ENCODE measurements at places on chromosomes 3 and 15. TPM values are rescaled to one million over a fixed set of nuclear protein-coding genes. Genes with fewer than 3 reads are reported as not detected.
A peak's percentile ranks its signal among the peaks of the same experiment; 100 is the strongest.

Gene ADAMTSL3
- total RNA-seq, result 0.12 TPM

Gene ANKUB1
- total RNA-seq, result not detected

Gene HRG
- not detected for total RNA-seq

Gene FYCO1
- 25.1 TPM for total RNA-seq

DNA sequence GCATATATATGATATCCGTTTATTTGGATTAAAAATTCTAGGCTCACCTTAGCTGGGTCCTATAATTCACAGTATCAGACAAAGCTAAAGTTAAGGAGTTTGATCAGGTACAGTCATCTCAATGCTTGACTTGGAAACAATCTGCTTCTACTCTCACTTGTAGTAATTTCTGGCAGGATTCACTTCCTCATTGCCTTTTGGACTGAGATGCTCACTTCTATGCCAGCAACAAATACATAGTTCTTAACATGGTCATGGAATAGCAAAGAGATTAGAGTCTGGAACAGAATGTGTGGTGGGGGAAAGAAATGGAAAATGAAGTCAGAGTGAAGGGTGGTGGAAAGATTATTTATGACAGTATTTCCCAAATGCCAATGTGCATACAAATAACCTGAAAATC is 693.6 kb downstream of the CADM2 start:
- H3K27me3 ChIP-seq, result no peaks in the 10 kb centered on the region
- H3K4me3 ChIP-seq, result no peak overlapping the region
- no peaks in the 10 kb centered on the region for H3K36me3 ChIP-seq

DNA sequence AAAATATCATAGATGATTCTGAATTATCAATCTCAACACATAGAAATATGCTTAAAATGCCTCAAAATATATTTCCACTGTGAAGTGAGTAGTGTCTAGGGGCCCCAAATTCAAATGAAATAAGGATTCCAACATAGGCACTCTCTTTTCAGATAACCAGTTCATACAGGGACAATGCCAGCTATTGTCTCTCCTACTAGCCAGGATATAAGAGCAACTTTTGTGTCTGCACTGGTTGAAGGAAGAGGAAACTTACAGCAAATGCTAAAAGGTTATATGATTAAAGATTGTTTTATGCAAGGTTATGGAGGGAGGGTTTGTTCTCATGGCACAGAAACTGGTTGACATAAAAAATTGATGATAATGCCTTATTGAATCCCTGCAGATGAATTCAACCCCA is 579.4 kb upstream of the ALCAM start:
- H3K27me3 ChIP-seq, result no peaks in the 10 kb centered on the region
- no peak for DNase-seq
- H3K27ac ChIP-seq, result no peak overlapping the region
- H3K4me3 ChIP-seq, result no peak overlapping the region
- no peaks in the 10 kb centered on the region for H3K36me3 ChIP-seq

- H3K4me1 ChIP-seq, result no peaks in the 10 kb centered on the region
- no peak overlapping the region for H3K27ac ChIP-seq
- peaks cover 28% of the 10 kb centered on the region for H3K27me3 ChIP-seq
- H3K36me3 ChIP-seq, result no peaks in the 10 kb centered on the region
- no peak for DNase-seq
Measured at GRCh38 chr15:82570721-82571508, 30.7 kb upstream of the RPS17 start.

- H3K27me3 ChIP-seq, result no peaks in the 10 kb centered on the region
- H3K4me3 ChIP-seq, result no peak overlapping the region
- H3K36me3 ChIP-seq, result no peaks in the 10 kb centered on the region
- no peak overlapping the region for H3K27ac ChIP-seq
Measured at GRCh38 chr3:134214239-134214638, 36.4 kb downstream of the RYK start.

DNA sequence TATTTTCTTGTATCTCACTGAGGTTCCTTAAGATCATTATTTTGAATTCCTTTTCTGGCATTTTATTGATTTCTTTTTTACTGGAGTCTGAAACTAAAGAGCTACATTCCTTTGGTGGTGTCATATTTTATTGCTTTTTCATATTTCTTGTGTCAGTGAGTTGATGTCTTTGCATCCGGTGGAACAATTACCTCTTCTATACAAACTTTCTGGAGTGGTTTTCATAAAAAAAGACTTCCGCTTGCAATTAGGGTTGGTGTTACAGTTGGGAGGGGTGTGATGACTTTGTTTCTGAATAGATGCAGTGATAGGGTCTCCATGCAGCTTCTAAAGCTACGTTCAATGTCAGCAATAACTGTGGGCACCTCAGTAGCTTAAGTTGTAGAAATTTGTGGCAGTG is 181.7 kb downstream of the LPP start:
- peaks cover 48% of the 10 kb centered on the region for H3K4me1 ChIP-seq
- no peak overlapping the region for H3K4me3 ChIP-seq
- no peaks in the 10 kb centered on the region for H3K27me3 ChIP-seq
- no peak overlapping the region for H3K27ac ChIP-seq
- DNase-seq, result no peak
- peaks cover 2% of the 10 kb centered on the region for H3K36me3 ChIP-seq

DNA sequence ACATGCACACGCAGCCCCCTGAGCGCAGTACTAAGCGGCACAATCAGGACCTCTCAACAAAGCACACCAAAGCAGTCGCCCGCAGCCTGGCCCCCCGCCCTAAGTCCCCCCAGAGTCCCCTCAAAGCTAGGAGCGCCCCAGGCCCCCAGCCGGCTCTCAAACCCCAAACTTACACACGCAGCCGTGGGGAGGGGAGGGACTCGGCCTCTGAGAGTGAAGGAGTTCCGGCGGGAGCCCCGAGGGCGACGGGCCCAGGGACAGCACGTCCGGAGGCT is 5.5 kb downstream of the GATA2 start:
- H3K4me3 ChIP-seq, result peak overlapping the region; percentile 86
- peaks cover 66% of the 10 kb centered on the region for H3K27me3 ChIP-seq
- H3K36me3 ChIP-seq, result peaks cover 3% of the 10 kb centered on the region

DNA sequence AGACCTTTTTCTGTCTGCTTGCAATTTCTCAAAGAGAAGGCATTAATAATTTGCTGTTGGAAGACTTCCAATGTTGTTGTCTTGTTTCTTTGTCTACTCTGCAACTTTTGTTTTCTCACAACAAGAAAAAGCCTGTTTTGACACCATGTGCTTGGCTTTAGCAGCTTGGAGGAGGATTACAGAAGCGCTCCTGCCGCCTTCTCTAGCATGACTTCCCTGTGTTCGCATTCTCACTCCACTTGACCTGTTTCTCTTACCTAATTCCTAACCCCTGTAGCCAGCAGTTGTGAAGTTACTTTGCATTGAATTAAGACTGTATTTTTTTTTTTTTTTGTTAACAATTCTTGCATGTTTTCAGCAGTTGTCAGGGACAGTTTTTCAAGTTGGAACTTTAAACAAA is 235.3 kb upstream of the GOLIM4 start:
- H3K4me3 ChIP-seq, result no peak overlapping the region
- H3K36me3 ChIP-seq, result no peaks in the 10 kb centered on the region
- H3K27me3 ChIP-seq, result no peaks in the 10 kb centered on the region
- no peaks in the 10 kb centered on the region for H3K4me1 ChIP-seq
- no peak for DNase-seq

DNA sequence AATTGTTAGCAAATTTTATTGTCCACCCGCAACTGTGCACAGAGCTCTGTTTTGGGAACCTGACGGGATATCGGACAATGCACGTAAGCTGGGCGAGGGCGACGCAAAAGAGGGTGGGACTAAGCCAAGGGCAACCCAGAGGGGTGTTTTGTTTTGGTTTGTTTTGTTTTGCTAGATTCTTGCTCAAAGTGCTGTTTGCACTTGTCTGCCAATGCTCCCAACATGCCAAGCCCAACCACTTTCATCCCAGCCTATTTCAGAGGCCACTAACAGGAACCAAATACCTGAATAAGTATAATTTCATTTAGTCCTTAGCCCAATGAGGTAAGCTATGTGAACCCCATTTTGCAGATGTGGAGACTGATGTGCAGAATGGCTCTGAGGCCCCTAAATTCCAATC is 9.7 kb upstream of the CMTM7 start:
- H3K4me3 ChIP-seq, result no peak overlapping the region
- H3K27me3 ChIP-seq, result no peaks in the 10 kb centered on the region
- peaks cover 4% of the 10 kb centered on the region for H3K4me1 ChIP-seq
- H3K36me3 ChIP-seq, result no peaks in the 10 kb centered on the region
- H3K27ac ChIP-seq, result no peak overlapping the region

DNA sequence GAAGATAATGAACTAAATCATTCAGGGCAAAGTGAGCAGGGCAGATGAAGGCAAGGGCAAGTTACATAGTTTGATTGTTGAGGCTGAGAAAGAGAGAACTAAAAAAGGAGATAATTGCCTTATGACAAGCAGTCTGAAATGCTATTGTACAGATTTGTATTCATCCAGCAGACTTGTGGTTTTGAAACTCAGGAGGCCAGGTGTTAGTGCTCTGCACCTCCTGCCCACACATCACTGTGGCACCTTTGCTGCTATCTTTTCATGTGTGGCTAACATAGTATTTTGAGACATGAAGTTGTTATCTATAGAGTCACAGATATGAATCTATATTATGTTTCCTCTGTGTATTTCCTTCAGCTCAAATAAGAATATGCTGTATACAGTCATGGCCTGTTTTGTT is 24.3 kb upstream of the SUCLG2 start:
- H3K4me3 ChIP-seq, result peak overlapping the region; percentile 0
- H3K4me1 ChIP-seq, result peaks cover 25% of the 10 kb centered on the region
- DNase-seq, result peak; percentile 10

DNA sequence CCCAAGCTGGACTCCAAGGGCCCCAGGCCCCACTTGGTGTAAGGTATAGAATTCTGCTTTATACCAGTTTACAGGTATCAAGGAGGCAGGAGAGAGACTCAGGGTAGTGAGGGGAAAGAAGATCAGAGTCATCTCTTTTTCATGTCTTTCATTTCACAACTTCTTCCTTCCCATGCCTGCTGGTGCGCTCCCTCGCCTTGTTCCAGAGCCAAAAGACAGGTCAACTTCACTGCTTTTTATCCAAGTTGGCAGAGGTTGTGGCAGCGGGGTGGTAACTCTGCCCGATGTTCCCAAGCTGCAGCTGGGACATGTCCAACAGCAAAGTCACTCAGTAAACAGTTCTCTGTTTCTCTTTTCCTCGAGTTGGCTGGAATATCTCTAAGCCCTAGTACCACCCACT is 86.3 kb upstream of the TCF12 start:
- no peak overlapping the region for H3K27ac ChIP-seq
- no peaks in the 10 kb centered on the region for H3K4me1 ChIP-seq
- no peaks in the 10 kb centered on the region for H3K27me3 ChIP-seq
- DNase-seq, result no peak

GRCh38 chr3:194857469-194858113 is 171.9 kb downstream of the FAM43A start:
- DNase-seq, result no peak
- no peak overlapping the region for H3K27ac ChIP-seq
- H3K4me3 ChIP-seq, result no peak overlapping the region
- no peaks in the 10 kb centered on the region for H3K27me3 ChIP-seq
- no peaks in the 10 kb centered on the region for H3K36me3 ChIP-seq

DNA sequence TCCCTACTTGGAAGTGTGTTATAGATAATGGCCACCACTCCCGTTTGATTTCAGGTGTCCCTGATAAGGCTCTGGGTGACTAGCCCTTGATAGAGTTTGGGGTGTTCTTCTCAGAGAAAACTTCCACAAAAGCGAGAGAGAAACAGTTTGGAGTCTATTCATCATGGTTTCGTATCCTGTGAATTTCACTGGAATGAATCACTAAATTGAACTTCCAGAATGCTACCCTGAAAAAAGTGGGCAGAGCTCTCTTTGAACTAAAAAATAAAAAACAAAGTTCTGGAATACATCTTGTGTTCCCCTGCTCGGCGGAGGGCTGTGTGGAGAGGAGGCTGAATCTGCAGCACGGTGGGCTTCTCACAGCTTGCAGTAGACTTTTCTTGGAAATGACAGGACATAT is 52.8 kb upstream of the FAM98B start:
- no peak for DNase-seq
- no peak overlapping the region for H3K4me3 ChIP-seq
- H3K27me3 ChIP-seq, result peaks cover 17% of the 10 kb centered on the region

DNA sequence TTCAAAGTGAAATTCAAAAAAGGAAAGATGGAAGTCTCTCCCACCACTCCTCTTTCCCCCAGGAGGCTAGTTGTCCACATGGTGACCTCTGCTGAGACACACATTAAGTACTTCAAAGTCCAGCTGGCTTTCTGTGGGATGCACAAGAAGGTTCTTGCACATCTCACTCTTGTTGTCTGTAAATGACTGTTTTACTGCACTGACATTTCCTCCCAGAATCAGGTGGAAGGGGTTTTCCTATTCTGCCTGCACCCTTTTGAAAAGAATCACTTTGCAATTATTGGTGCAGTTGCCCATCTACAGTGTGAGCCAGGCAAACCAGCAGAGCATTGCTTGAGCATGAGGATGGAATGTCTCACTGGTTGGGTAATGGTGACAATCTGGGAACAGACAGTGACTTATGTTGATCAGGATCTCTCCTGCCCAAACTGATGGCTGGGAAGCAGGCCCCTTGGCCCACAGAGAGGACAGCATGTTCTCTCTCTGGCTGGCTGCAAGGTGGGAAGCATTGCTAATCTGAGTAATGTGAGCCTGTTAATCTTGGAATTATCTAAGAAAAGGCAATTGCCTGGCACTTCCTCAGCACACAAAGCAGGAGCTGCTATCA is 347.7 kb upstream of the SATB1 start:
- peaks cover 4% of the 10 kb centered on the region for H3K36me3 ChIP-seq
- no peak overlapping the region for H3K4me3 ChIP-seq
- H3K4me1 ChIP-seq, result peaks cover 51% of the 10 kb centered on the region
- DNase-seq, result no peak

- no peak for DNase-seq
- H3K27ac ChIP-seq, result no peak overlapping the region
- H3K36me3 ChIP-seq, result no peaks in the 10 kb centered on the region
- no peak overlapping the region for H3K4me3 ChIP-seq
Measured at GRCh38 chr3:156513619-156514018, 41.3 kb downstream of the SSR3 start.

GRCh38 chr3:73270839-73271483 is 209.5 kb downstream of the EBLN2 start:
- H3K4me3 ChIP-seq, result no peak overlapping the region
- DNase-seq, result no peak
- H3K27me3 ChIP-seq, result no peaks in the 10 kb centered on the region
- H3K36me3 ChIP-seq, result no peaks in the 10 kb centered on the region

DNA sequence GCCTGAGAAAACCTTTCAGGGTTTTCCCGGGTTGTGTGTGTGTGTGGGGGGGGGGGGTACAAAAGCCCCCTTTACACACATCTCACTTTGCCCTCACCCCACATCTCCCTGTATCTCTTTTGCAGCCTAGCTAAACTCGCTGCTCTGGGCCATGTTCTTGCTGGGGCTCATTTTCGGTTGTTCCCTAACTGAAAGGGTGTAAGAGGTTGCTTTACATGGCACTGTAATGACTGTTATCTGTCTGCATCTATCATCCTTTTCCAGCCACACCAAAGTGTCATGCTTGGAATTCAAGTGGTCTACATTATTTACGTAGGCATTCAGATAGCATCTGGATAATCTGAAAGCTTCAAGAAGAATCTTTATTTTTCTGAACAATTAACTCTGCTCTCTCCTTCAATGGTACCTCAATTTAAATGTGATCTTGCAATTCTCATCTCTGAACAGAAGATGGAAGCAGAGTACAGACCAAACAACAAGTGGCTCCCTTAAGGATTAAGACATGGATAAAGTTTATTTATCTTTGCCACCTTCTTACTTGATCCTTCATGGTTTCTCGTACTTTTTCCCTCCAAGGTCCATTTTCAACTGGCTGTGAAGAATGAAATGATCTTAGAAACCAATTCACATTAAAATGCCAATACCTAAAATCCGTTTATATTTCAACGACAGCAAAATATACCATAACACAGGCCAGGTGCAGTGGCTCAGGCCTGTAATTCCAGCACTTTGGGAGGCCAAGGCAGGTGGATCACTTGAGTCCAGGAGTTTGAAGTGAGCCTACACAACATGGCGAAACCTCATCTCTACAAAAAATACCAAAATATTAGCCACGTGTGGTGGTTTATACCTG is 34.9 kb downstream of the DCLK3 start:
- no peak overlapping the region for H3K4me3 ChIP-seq
- H3K27ac ChIP-seq, result no peak overlapping the region
- no peak for DNase-seq
